Activated CD8-positive, alpha-beta memory T cell treated with anti-CD3 and anti-CD28 coated beads, Interleukin-2, amount 10 ng/mL, durations not matched to agents 7 days and 5 days (primary cell): ENCODE measurements at places on chromosomes 12 and 14. TPM values are rescaled to one million over a fixed set of nuclear protein-coding genes. Genes with fewer than 3 reads are reported as not detected.

DNA sequence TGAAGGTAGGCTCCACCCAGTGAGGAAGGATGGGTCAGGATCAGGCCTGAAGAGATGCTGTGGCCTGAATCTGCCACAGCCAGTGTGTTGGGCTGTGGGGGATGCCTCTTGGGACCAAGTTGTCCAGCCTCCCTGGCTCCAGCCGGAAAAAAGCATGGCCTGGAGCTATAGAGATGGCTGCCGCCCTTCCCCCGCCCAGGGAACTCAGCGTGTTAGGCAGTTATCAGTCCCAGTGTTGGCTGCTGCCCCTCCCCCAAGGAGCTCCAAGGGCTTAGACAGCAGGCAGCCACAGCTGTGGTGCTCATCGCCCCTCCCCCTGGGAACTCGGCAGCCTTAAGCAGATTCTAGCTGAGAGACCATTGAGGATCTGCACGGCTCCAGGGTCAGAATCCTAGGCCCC lies 158.0 kb downstream of the CAPZA3 start:
- DNase-seq: no peak

- DNase-seq: no peak
Observed at GRCh38 chr12:102063069-102063468, 1.3 kb upstream of the WASHC3 start.

DNA sequence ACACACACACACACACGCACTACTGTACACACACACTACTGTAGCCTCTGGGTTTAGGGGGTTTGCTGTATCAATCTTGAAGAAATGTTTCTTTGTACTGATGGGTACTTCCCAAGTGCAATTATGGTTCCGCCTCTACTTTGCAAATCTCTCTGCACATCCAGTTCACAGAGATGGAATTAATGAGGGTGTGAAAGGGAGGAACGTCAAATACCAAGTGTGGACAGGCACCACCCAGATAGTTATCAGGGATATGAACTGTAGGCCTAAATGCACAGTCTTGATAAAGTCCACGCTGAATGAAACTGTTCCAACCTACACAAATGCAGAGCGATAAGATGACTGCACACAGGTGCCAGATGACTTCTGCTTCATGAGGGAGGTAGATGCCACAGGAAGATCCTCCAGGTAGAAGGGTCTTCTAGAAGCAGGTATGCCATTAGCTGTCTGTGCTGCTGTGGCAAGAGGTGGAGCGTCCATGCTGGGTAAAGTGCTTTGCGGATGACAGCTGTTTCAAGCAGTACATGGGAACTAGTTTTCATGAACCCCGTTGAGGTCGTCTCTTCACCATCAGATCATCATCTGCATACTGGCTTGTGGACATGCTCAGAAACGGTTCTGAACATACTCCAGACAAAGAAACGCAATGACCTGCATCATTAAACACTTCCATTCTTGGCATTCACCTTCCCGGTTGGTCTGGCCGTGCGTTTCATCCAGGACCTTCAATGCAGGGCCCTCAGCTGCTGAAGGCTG lies 314.3 kb upstream of the RTL1 start:
- DNase-seq: peak; percentile 26

- no peak for DNase-seq
Observed at GRCh38 chr14:88212691-88213090, 110.4 kb downstream of the KCNK10 start.

- DNase-seq: no peak
Observed at GRCh38 chr12:65494537-65494936, 216.1 kb downstream of the MSRB3 start.

- no peak for DNase-seq
Observed at GRCh38 chr12:83827193-83827592, 1085.4 kb downstream of the SLC6A15 start.

DNA sequence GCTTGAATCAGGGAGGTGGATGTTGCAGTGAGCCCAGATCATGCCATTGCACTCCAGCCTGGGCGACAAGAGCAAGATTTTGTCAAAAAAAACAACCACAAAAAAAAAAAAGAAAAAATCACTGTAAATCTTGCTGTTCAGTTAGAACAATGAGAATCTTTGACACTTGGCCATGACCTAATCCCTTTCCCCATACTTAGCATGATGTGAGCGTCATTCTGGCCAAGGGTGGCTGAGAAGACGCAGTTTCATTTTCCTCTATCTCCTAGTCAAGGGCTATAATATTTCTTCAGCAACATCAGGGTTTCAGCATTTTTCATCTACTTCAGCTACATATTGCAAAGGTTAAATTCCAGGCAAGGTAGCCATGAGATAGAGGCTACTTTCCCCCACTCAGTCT lies 599.4 kb upstream of the MDGA2 start:
- DNase-seq: no peak

- no peak for DNase-seq
Observed at GRCh38 chr12:94126067-94126466, 22.3 kb upstream of the PLXNC1 start.

DNA sequence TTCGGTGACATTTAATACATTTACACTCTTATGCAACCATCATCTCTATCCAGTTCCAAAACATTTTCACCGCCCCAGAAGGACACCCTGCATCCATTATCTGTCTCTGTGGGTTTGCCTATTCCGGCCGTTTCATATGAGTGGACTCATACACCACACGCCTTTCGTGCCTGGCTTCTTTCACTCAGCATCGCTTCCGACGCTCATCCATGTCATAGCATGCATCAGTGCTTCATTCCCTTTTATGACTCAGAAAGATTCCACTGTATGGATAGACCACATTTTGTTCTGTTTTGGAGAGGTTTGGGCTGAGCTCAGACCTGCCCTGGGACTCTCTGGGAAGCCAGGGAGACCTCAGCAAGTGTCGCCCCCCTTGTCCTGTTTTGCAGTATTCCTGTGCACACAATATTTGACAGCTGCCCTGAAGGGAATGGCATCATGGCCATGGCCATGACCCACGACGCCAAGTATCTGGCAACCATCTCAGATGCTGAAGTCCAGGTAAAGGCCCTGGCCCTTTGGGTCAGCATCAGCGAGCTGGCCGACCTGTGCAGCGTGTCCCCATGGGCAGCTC lies 23.8 kb downstream of the CFAP251 start:
- no peak for DNase-seq

DNA sequence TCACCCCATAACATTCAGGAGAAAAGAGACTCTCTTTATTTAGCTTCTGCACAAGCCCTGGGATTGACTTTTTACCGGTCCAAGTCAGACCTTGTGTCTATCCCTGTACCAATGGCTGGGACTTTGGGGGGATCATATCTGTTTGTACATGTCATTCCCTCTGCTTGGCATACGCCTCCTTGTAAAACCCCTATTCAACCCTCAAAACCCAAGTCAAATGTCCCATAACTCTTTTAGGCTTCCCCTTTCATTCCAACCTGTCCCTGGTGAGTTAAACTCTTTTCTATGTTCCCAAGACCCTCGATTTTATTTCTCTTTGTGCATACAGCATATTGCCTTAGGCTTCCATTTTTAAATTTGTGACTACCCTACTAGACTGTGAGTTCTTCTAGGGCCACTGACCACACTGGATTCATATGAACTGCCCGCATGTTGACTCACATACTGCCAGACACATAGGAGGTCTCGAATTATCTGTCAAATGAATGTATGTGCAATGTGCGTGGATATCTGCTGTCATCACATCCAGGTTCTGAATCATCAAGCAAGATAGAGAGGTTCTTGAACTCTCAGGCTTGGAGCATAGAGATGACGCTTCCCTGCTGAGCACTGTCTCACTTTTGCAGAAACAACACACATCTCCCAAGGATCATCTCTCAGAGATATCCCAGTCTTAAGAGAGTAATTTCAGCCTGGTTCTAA lies 548.6 kb upstream of the TBX3 start:
- no peak for DNase-seq

REP15 gene
- not detected for total RNA-seq

RPL36AL gene
- total RNA-seq: 245 TPM

FBLN5 gene
- total RNA-seq: 0.23 TPM

DNA sequence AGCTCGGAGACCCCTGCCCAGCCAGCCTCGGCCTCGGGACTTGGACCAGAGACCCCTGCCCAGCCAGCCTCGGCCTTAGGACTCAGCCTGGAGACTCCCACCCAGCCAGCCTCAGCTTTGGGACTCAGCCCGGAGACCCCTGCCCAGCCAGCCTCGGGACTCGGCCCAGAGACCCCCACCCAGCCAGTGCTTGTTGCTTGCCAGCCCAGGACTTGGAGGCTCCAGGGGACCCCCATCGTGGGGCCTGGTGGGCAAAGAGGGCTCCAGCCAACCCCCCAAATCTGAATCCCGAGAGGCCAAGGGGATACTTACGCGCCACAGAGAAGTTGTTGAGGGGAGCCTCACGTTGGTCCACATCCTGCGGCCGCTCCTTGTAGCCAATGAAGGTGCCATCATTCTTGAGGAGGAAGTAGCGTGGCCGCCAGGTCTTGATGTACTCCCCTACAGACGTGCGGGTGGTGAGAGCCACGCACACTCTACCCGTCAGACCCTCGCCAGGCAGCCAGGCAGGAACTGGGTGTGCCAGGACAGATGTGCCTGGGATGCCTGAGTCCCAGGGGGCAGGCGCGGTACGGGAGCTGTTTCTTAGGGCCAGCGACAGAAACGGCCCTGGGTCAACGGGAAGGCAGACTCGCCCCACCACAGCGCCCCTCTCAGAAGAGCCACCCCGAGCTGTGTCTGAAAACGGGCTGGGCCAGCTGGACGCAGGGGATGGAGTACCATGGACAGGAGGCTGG lies 15.6 kb downstream of the AKT1 start:
- DNase-seq: no peak

C12orf42 gene
- total RNA-seq: not detected

GRCh38 chr14:105857220-105857825 lies 330.9 kb downstream of the TMEM121 start:
- peak; percentile 74 for DNase-seq

RASSF3 gene
- total RNA-seq: 61.5 TPM

DNA sequence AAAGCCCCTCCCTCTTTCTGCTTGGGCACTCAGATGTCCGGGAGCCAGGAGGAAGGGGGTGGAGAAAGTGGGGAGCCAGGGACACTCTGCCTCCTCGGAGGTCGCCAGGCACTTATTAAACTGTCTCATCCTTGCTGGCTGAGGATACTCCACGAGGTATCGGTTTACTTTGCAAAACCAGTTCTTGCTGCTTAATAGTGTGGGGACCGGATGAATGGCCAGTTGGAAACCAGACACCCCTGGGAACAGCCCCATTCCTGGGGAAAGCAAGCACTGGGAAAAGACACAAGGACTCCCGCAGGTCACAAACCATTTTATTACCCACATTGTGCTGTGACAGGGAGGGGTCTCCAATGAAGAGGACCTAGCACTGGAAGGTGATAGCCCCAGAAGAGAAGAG lies 34.2 kb downstream of the CCDC88C start:
- DNase-seq: no peak

HOXC6 gene
- total RNA-seq: not detected

DNA sequence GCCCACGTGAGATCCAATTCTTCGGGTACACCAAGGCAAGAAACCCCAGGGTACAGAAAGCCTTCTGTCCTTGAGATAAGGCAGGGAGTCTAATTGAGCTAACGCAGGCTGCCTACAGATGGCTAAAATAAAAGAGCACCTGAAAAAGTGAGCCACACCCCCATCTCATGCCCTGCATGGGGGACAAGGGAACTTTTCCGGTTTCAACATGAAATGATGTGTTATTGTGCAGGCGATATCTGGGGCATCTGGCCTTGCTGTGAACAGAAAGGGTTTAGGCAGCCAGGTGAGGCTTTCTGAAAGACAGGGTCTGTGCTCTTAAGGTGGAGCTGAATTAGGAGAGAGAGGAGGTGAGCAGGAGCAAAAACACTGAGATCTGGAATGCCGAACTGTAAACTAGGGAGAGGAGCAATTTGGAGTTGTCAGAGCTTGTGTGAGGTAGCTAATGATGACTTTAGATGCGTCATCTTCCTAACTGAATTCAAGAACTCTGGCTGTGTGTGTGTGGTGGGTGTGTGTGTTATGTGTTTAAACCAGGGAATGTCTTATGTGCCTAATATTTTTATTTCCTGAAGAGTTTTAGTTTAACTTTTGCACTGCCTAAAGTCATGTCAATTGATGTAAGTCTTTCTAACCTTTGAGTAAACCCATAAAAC lies 20.1 kb upstream of the LDHB start:
- no peak for DNase-seq

GRCh38 chr12:114612062-114612461 lies 71.9 kb downstream of the TBX3 start:
- DNase-seq: no peak

- DNase-seq: no peak
Observed at GRCh38 chr14:75401361-75401760, 26.5 kb upstream of the JDP2 start.
